ENCODE measurements at places on chromosomes 3 and 15. TPM values are rescaled to one million over a fixed set of nuclear protein-coding genes. Genes with fewer than 3 reads are reported as not detected.

TP63 gene
- 0.23 TPM for total RNA-seq

GOLGA8K gene
- total RNA-seq: 1.2 TPM

LIPC gene
- not detected for total RNA-seq

DUOXA2 gene
- not detected for total RNA-seq

CTXND1 gene
- total RNA-seq: 4.2 TPM

SLC28A1 gene
- 0.23 TPM for total RNA-seq

PAQR5 gene
- 2.3 TPM for total RNA-seq

DUOX1 gene
- under 0.01 TPM for total RNA-seq

SNX4 gene
- total RNA-seq: 84.7 TPM

ACAN gene
- 3.0 TPM for total RNA-seq

Measured in diencephalon (tissue), 1 donor.